Cerebellar nuclear complex (tissue), 1 donor: ENCODE measurements at places on chromosomes 11 and 22.

GRCh38 chr11:75582506-75582894 lies 20.4 kb downstream of the SERPINH1 start:
- DNase-seq: no peak

DNA sequence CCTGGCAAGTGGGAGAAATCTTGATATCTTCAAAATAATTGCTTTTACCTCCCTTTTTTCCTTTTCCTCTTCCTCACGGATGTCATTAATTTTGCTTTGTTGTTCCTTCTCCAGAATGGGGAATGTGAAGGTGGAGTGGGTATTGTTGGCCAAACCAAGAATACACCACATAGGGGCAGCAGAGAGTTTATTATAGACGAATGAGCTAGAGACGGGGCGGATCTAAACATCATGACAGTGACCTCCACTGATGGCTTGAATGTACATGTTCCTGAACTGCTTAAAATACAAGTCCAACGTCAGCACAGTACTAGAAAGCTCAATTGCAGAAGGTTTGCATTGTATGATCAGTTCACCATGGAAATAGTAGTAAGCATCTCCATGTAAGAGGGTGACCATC lies 122.3 kb upstream of the SNX19 start:
- DNase-seq: no peak

DNA sequence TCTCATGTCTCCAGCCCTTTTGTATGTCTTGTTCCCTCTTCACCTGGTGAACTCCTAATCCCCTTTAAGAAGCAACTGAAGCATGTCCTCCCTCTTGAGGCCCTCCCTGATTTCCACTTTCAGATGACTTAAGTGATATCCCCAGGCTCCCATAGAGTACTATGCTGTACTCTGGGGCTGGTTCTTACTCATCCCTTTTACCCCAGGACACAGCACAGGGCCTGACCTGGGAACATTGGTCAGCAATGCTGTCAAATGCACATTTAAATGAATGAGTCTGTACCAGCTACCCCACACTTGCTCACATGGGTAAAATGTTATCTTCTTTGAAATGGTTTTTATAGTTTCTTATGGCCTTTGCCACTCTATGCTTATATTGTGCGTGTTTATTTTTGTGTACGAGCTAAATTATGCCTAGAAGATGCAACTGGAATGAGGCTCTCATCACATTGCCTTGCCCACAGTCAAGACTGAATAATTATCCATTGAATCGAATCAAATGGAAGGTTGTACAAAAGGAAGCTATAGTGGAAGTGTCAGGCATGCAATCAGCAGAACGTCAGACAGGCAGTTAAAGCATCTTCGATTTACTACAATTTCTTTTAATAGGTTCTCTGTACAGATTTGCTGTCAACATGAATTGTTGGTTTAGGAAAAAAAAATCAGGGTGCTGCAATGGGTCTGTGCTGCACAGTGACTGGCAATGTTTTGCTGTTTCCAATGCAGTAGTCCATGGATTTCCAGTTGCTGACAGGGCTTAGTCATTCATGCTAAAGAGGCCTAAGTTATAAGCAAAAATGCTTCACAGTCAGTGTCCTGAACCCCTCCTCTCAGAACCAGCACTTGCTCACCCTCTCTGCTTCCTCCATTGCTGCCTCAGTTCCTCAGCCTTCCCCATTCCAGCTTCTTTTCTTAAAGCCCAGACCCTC lies 79.5 kb downstream of the PARVA start:
- no peak for DNase-seq

- peak; percentile 90 for DNase-seq
Measured at GRCh38 chr11:132051704-132052103, 681.3 kb downstream of the NTM start.

GRCh38 chr11:47500121-47500520 lies 51.2 kb upstream of the RAPSN start:
- no peak for DNase-seq

GRCh38 chr11:40134820-40135570 lies 1324.5 kb downstream of the LRRC4C start:
- no peak for DNase-seq

GRCh38 chr11:102293873-102294601 lies 23.2 kb upstream of the BIRC3 start:
- DNase-seq: no peak

GRCh38 chr11:87423161-87423560 lies 385.4 kb downstream of the TMEM135 start:
- no peak for DNase-seq

DNA sequence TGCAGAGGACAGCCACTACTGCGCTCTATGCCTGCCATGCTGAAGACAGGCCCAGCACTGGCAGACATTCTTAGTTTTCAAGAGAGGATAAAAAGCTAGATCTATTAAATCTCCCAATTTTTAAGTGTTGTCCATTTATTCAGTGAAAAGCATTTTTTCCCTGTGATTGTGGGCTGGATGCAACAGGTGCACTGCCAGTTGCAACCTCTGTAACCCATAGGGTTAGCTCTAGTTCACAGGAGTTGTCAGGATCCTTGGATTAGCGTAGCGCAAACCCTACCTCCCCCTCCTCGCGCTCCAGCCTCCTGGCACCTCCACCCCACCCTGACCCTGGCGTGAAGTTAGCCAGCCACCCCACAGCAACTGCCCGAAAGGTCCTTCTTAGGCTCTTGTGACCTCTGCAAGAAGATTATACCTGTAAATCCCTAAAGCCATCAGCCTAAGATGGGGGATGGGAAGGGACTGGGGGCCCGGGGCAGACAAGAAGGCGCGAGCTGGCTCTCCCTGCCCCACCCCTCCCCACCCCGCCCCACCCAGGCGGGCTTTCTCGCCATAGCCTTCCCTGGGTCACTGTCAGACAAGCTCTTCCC lies 30.9 kb downstream of the EIF3F start:
- no peak for DNase-seq

- no peak for DNase-seq
Measured at GRCh38 chr11:17734418-17734911, at the start of gene KCNC1. TSS of gene KCNC1 (plus strand) at chr11:17734781. CDS start at chr11:17736003, 1,222 bp downstream.

DNA sequence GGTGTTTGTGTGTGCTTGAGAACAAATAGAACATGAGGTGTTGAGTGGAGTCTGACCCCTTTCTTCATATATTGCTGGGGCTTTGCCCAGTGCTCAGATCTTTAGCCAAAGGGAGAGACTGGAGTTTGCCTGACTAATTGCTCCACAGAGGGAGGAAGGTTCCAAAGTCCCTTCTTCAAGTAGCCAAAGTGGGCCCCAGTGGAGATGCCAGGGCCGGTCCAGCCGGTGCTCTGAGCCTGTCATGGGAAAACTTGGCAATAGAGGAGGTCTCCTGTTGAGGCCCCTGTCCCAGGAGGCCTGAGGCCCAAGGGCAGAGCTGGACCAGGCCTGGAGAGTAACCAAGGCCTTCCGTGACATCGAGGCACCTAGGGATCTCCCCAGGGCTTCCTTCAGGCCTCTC lies 112.3 kb downstream of the DSCAML1 start:
- DNase-seq: no peak

GRCh38 chr11:71084306-71085012 lies 167.9 kb downstream of the SHANK2 start:
- no peak for DNase-seq

- no peak for DNase-seq
Measured at GRCh38 chr11:88317536-88317935, 20.0 kb downstream of the CTSC start.

- DNase-seq: no peak
Measured at GRCh38 chr11:95108671-95109551, 19.3 kb downstream of the ENDOD1 start.

DNA sequence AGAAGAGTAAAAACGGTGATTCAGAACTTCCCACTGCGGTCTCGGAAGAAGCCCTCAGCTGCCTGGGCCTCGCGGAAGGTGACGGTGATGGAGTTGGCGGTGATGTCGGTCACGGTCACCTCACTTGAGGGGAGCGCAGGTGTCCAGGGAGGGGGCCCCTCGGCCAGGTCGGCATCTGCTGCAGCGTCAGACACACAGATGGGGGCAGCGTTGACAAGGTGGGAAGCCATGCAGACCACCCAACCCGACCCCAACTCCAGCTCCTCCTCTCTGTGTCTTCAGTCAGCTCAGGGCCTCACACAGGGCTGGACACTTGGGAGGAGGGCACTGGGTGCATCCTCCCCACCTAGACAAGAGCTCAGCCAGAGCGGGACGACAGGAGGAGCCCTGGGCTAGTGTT lies 18.6 kb downstream of the CBX7 start:
- no peak for DNase-seq

- no peak for DNase-seq
Measured at GRCh38 chr11:27557226-27557625, 50.7 kb upstream of the LIN7C start.

GRCh38 chr22:42268852-42269410 lies 1.5 kb downstream of the TCF20 start:
- DNase-seq: no peak

DNA sequence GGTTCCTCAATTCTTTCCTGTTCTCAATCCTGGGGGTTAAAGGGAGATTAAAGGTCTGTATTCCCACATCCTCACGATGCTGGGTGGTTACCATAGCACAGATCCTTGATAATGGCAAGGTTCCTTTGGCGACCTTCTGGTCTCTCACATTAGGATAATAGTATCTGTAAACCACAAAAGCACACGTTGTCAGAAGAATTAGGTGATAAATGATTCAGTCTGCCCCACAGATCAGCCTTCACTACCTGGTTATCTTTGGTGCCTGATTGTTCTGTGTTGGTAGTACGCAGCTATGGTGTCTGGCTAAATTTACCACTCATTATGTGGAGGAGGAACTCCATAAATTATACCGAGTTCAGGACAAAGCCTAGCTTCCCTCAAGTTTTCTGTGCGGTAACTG lies 78.4 kb downstream of the C2CD3 start:
- DNase-seq: no peak

- no peak for DNase-seq
Measured at GRCh38 chr11:72544589-72544988, 110.3 kb upstream of the CLPB start.

GRCh38 chr11:117749541-117749910 lies 47.5 kb downstream of the DSCAML1 start:
- DNase-seq: peak; percentile 49

DNA sequence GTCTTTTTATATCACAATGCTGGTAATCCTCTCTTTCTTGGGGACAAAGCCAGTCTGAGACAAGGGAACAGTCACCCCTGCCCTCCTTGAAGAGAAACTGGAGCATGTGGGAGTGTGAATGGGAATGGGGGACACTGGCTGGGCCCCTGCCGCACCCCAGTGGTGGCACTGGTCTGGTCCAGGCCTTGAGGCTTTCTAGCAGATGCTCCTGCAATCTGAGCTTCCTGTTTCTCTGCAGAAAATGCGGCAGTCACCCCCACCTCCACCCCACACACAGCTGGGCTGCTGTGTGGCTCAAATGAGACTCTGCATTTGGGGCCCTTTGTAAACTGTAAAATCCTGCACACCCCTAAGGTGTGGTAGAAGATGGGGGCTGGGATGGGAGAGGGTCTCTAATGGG lies 6.6 kb upstream of the MARK2 start:
- no peak for DNase-seq

- no peak for DNase-seq
Measured at GRCh38 chr11:73095613-73096012, 46.5 kb downstream of the FCHSD2 start.

- DNase-seq: no peak
Measured at GRCh38 chr11:17224727-17225126, 16.9 kb upstream of the PIK3C2A start.

- DNase-seq: no peak
Measured at GRCh38 chr11:35995681-35996271, 51.9 kb downstream of the LDLRAD3 start.

DNA sequence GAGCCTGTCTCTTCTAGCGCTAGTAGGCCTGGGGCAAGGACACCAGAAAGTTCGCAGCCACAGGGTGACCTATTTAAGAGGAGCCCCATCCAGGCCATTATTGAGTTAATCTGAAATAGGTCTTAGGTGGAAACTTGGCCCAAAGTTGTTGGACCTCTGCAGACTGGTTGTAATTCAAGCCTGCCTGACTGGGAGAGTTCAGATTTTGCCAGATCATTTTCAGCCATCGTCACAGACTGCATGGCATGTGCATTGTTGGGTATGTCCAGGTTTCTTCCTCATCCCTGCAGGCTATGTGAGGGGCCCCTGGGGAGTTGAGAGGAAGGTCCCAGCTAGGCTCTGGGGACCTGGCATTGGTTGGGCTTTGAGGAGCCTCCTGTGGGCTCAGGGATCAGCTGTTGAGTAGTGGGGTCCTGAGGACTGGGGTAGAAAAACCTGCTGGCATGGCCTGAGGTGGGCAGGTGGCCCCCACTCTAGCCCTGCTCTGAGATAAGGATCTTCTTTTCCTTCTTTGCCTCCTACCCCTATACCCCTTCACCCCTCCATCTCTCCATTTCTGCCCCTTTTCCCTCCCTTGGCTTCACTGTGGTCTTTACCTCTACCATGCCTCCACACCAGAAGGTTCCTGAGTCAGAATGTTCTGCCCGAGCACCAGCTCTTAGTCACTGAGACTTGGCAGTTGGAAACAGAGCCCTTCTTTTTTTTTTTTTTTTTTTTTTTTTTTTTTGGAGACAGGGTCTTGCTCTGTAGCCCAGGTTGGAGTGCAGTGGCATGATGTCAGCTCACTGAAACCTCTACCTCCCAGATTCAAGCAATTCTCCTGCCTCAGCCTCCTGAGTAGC lies 112.7 kb downstream of the MORC2 start:
- no peak for DNase-seq

DNA sequence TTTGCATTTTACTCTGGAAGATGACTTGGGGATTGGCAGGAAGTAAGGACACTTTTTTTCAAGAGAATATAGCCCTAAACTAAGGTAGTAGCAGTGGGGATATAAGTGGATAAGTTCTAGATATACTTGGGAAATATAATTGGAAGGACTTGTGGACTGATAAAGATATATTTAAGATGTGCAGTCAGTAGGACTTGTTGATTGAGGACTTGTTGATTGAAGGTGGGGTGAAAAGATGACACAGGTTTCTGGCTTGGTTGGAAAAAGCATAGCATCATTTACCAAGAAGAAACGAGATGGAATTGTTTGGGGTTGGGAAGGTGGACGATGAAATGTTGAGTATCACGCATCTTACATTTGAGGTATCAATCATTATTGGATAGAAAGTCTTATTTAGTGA lies 1.5 kb upstream of the TAF10 start:
- DNase-seq: no peak

DNA sequence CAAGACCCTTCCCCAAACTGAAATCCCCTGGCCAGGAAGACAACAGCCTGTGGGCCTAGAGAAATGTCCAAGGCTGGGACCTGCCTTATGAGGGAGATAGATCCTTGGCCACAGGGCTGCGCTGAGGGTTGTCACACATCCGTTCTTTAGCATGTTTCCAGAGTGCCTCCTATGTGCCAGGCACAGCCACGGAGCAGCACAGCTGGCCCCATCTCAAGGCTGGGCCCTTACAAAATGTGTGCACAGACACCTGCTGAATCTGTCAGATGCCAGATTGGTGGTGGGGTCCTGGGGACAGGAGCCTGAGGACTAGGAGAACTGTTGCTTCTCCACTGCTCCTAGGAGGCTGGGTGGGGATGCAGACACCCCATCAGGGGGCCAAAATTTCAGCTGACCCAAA lies 11.2 kb downstream of the GRIK4 start:
- no peak for DNase-seq

DNA sequence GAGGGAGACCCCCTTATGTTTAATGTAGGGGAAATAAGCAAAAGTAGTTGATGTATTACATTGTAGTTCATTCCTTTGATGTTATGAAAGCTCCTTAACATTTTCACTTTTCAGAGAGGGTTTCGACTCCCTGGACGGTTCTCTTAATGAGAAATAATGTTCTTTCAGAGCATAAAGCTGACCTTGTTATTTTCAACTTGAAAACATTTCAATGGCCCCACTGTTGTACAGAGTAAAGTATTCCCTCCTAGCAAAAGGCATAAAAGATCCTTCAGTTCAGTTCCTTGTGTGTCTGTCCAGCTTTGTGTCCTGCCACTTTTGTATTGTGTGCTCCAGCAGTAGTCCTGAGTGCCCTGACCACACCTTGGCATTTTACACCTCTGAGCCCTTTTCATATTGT lies 63.9 kb downstream of the UVRAG start:
- DNase-seq: no peak
